ENCODE measurements at places on chromosomes 5 and 9. TPM values are rescaled to one million over a fixed set of nuclear protein-coding genes. Genes with fewer than 3 reads are reported as not detected.

DNA sequence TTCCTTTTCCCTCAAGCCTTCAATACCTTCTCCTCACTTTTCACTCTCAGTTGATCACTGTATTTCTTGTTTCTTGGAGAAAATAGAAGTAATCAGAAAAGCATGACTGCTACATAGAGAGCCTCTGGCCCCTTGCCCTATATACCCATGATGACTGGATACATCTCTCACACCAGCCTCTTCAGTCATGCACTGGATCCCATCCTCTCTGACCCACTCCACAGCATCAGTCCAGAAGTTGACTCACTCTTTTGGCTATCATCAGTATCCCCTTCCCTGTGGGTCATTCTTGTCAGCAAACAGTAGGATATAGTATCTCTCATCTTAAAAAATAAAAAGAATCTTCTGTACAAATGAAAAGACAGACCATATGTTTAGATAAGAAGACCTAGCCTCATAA lies 32.9 kb downstream of the PTCD2 start:
- DNase-seq, result no peak

Gene ZNF782
- 4.5 TPM for total RNA-seq

DNA sequence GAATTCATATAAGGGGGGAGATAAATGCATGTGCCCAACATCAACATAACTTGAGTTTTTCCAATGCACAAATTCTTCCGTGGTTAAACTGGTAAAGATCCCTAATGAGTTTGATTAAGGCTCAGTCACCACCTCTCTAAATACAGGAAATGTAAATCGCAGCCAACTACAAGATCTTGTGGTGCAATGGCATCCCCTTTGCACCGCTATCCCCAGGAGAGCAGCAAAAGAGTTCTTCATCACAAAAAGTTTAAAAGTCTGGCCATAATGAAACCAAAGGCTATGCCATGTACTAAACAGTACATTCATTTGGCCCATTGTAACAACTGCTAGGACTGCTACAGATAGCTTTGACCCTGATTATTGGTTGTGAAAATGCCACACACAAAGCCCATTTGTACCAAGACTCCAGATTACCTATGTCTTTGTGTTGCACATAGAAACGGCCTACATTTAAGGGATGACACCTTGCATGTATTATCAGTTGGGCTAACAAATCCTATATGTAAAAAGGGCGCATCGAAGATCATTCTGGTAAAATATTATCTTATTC lies 44.5 kb downstream of the ZNF608 start:
- DNase-seq, result no peak

GRCh38 chr9:93576258-93577077 lies at the start of gene PHF2:
Gene PHF2 (plus strand): TSS chr9:93576584. CDS start chr9:93576774, 190 bp downstream.
- DNase-seq, result peak; percentile 77

Gene SPATA31C1
- total RNA-seq, result not detected

DNA sequence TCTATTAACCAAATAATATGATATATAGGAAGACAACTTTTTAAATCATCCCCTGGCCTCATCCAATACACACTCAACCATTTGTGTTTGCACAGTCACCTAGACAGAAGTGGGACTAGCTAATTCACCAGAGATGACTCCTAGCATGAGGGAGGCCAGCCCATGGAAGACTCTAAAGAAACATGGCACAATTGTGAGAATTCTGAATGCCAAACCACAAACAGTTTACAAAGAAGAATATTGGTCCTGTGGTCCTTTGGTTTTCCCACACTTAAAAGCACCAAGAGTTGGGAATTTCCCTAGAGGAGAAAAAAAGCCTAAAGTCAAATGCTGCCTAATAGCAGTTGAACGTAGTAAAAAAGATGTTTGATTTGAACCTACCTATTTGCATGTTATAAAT lies 609.9 kb downstream of the ACTL7B start:
- no peak for DNase-seq

- DNase-seq, result no peak
These were observed 60.6 kb downstream of the SLC1A3 start for GRCh38 chr5:36666986-36667385.

- peak; percentile 91 for DNase-seq
These were observed at the start of gene PCDHGC3 for GRCh38 chr5:141475625-141476131. Gene PCDHGC3 (plus strand): TSS chr5:141475966. CDS start chr5:141476117, 151 bp downstream.

Gene PLAC8L1
- total RNA-seq, result not detected

Gene SPATA31A3
- total RNA-seq, result not detected

GRCh38 chr9:113899205-113899604 lies 23.1 kb downstream of the ZNF618 start:
- DNase-seq, result no peak

GRCh38 chr9:121133104-121133816 lies 58.5 kb downstream of the CNTRL start:
- DNase-seq, result peak; percentile 79

Gene PRR16
- total RNA-seq, result 3.1 TPM

DNA sequence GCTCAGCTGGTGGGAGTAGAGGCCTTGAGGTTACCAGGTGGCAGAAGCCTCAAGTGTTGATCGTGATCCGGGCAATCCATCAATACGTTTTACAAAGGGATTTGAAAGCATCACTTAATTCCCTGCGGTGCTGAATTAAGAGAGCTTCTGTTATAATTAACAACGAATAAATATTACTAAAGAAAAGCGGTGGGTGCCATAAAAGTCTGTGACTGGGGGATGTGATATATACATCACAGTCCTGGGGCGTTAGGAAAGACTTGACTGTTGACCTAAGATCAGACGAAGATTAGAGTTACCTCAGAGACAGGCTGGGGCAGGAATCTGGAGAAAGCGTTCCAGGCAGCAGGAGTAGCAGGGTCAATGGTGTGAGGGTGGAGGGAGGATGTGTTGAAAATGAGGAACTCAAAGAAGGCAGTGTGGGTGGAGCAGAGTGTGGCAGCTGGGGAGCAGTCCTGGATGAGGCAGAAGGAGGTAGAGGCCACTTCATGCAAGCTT lies 6.7 kb upstream of the C5orf63 start:
- no peak for DNase-seq

Gene PCDHGB3
- 2.6 TPM for total RNA-seq

Gene IGFBPL1
- total RNA-seq, result 0.87 TPM

- DNase-seq, result no peak
These were observed 23.4 kb downstream of the DMRTA1 start for GRCh38 chr9:22469928-22470544.

DNA sequence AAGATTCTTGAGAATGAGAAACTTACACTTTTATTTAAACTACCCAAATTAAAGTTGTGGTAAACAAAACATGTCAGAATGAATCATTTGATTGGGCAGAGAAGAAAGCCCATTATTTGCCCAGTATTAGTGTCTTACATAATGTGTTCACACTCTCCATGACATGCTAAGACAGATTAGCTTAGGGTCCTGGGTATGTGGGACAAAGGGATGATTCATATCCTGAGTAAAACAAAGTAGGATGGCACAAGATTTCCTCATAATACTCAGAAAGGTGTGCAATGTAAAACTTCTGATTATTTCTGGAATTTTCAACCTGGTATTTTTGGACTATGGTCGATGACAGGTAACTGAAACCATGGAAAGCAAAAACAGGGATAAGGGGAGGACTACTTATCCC lies 183.9 kb upstream of the POU5F2 start:
- no peak for DNase-seq

DNA sequence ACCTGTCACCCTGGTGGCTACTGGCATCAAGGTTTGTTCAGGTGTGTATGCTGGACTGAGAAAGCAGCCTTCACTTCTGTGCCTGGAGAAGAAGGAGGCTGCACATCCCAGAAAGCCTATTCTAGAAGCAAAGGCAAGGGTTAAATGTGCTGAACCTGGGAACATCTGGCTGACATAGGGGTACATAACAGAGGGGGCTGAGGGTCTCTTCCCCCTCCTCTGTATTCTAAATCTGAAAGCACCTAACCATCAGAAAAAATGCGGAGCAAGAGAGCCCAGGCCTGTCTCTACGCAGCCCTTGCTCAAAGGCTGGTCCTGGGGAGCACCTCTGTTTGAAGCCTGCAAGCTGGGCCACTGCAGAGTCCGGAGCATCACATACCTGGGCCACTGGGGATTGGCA lies 53.2 kb upstream of the FSTL4 start:
- DNase-seq, result no peak

Gene LCP2
- total RNA-seq, result 83.1 TPM

Gene PNPLA7
- 13.7 TPM for total RNA-seq

Data from upper lobe of right lung (tissue), 1 donor.